ENCODE measurements at places on chromosomes 16 and 17.
A peak's percentile ranks its signal among the peaks of the same experiment; 100 is the strongest.

GRCh38 chr16:66572356-66572755 lies 6.1 kb downstream of the CMTM1 start:
- no peak for DNase-seq

- no peak for DNase-seq
Measured at GRCh38 chr17:56471696-56472095, 121.8 kb upstream of the NOG start.

GRCh38 chr17:78174870-78175642 lies 6.7 kb downstream of the SYNGR2 start:
- no peak for DNase-seq

- DNase-seq, result no peak
Measured at GRCh38 chr16:80006241-80007215, 406.0 kb upstream of the MAF start.

DNA sequence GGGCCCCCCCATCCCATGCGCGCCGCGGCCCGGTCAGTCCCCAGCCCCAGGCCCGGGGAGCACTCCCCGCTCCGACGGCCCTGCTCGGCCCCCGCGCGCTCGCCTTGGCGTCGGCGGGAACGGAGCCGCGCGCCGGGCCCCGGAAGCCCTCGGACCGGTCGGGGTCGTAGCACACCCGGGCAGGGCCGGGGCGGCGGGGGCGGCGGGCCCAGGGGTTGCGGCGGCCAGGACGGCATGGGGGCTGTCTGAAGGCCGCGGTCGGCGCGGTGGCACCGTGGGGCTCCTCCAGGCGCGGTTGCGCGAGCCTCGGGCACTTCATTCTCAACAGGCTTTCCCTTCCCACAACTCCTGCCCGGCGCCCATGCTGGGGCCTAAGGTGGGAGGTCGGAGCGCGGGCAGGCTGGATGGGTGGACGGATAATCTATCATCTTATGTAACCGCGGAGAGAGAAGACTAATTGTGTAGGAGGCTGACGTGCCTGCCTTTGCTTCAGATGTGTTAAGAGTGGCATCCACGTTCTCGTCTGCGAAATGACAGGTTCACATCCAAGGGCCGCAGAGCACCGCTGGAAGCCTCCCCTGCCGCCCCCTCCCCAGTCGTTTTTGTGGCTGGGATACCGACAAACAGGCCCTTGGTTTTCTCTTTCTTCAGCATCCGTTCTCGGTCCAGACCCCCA lies 708 bp downstream of the BAIAP2 start:
- no peak for DNase-seq

DNA sequence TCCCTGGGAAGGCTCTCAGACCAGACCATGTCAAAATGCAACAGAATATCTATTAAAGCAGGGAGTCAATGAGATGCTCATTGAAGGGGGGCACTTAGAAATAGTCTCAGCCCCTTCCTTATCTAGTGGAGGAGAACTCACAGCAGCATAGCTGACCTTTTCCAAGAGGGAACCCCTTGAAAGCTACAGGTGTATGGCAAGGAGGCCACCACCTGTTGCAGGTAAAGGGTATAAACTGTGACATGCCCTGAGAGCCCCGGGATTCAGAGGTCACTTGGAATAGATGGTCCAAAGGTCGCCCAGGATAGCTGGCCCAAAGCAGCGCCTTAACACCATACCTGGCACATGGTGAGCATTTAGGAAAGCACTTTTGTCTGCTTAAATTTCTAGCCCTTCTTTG lies 120.2 kb upstream of the RPL38 start:
- no peak for DNase-seq

DNA sequence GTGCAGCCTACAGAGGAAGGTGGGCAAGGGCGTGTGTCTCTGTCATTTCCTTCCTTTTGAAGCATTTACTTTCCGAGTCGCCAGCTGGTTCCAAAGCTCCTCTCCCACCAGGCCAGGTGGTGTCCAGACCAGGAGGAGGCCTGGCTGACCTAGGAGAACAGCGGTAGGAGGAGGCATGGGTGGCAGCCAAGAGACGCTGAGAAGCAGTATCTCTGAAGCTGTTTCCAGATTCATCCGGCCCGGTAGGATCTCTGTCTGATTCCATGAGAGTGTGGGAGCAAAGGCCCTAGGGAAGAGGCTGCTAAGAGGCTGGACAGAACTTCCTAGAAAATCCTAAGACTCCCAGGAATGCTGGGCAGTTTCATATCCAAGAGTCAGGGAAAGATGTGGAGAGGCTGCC lies 20.3 kb downstream of the MEOX1 start:
- DNase-seq, result no peak

DNA sequence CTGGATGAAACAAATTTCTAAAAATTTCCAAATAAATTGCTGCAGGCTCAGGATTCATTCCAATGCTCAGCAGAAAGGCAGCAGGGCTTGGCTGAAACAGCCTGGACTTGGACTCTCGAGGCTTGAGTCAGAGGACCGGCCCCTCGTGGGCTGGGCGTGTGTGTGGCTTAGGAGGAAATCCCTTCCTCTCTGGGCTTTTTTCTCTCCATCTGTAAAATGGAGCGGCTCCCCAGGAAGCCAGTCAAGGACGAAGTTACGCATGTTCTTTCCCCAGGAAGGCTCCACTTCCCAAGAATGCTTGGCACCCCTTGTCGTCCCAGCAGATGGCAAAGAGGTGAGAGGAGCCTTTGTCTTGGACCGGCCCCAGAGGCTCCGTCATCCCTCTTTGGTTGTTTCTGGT lies 13.5 kb downstream of the SLC46A1 start:
- no peak for DNase-seq

- DNase-seq, result no peak
Measured at GRCh38 chr16:86353148-86353547, 157.2 kb upstream of the FOXF1 start.

GRCh38 chr16:66120656-66121055 lies 245.8 kb upstream of the CDH5 start:
- DNase-seq, result no peak

DNA sequence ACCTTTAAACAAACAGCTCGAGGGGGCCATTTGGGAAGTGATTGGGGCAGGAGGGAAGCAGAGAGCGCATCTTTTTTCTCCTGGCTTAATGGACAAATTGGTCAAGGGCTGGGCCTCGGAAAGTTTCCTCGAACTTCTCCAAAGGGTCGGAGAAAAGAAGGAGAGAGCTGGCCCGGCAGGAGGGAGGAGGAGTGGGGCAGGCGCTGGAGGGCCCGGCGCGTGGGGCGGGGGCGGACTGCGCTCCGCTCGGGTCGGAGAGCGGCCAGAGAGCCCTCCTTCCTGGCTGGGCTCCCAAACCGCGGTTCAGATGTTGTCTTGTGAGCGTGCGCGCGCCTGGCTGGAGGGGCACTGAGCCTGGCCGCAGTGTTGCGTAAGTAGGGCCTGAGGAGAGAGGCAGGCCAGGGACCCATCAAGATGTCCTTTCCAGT lies 1.2 kb downstream of the MMP2 start:
- no peak for DNase-seq

DNA sequence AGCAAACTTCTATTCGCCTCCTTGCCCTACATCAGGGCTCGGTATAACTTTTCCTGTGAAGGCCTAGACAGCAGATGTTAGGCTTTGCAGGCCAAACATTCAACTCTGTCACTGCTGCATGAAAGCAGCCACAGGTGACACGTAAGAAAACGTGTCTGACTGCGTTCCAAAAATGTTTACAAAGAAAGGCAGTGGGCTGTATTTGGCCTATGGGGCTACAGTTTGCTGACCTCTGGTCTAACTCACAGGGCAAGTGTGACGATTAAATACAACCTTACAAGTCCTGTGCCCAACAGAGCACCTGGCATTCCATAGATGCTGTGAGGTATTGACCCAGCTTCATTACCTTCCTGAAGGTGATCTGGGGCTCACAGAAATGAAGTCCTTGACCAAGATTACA lies 79.4 kb downstream of the USP31 start:
- DNase-seq, result no peak

GRCh38 chr16:31143011-31143693 lies 6.7 kb downstream of the PRSS36 start:
- no peak for DNase-seq

GRCh38 chr16:1082952-1083675 lies 10.6 kb downstream of the SSTR5 start:
- no peak for DNase-seq

- DNase-seq, result no peak
Measured at GRCh38 chr17:48441231-48441711, 11.3 kb upstream of the SKAP1 start.

DNA sequence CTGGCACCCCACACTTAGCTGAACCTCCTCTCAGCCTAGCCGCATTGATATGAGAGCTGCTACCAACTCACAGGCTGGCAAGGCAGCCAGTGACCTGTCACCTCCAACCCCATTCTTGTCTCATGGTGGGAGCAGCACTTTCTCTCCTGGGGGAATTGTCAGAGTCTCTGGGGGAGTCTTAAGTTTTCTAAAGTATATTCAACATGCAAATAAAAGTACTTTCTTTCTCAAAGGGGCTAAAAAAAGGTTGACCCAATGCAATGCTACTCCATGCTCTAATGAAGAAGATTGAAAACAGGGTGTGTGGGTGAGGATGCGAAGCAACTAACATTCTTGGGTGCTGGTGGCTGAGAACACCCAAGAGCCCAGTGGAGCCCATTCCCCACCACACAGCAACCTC lies 53.1 kb upstream of the SREBF1 start:
- no peak for DNase-seq

GRCh38 chr17:30600830-30601494 lies 123.8 kb downstream of the GOSR1 start:
- peak; percentile 10 for DNase-seq

- DNase-seq, result no peak
Measured at GRCh38 chr16:69921127-69921526, 30.0 kb upstream of the CLEC18A start.

DNA sequence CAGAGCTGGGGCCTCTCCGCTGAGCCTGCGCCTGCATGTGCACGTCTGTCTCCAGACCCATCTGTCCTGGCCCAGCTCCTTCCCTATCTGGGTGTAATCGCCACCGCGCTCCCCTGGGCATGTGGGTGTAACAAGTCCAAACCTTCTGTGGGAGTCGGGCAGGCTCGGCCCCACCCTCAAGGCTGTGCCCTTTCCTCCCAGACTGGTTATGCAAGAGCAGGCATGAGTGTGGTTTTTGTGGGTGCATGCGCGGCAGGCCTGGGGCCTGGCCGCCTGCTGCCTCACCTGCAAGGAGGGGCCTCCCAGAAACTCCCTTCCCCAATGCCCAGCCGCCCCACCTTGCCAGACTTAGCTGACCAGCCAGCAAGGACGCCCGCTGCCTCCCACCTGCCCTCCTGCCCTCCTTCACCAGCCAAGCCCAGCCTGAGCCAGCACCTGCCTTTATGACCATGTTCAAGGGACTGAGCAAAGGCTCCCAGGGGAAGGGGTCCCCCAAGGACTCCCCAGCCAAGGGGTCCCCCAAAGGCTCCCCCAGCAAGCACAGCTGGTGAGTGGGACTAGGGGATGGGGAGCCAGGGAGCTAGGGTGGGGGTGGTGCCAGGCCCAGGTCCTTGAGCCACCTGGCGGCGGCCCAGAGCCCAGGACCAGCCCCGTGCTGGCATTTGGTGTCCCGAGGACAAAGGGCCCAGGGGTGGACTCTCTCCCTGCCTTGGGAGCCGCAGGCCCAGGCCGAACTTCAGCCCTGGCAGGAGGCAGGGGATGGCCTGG lies at the start of gene EVPLL:
Gene EVPLL (plus strand): TSS at position 342 of the 768 bp plus-strand sequence. CDS start 3,160 bp downstream, outside the sequence.
- DNase-seq, result no peak

DNA sequence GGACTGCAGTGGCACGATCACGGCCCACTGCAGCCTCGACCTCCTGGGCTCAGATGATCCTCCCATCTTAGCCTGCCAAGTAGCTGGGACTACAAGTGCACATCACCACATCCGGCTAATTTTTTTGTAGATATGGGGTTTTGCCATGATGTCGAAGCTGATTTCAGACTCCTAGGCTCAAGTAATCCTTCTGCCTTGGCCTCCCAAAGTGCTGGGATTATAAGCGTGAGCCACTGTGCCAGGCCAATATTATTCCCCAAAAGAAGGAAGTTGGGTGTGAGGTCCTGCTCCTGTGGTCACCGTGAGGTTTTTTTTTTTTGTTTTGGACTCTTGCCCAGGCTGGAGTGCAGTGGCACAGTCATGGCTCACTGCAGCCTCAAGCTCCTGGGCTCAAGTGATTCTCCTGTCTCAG lies 1.5 kb downstream of the AMZ2 start:
- no peak for DNase-seq

DNA sequence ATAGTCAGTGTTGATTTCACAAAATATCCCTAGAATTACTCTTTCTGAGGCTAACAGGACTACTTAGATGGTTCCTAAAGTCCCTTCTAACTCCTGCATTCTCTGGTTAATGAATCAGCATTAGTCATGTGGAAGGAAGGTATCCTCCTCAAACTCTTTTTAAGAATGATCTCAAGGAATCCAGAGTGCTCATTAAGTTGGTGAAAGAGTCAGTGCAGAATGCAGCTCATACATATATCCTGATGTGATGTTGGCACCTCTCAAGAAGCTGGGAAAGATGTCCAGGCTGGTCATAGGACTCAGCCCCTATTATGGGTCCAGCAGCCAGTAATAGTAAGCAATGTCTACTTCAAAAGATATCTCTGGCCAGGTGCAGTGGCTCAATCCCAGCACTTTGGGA lies 65.5 kb downstream of the PIGL start:
- no peak for DNase-seq

GRCh38 chr17:9431620-9432019 lies 144.0 kb downstream of the STX8 start:
- no peak for DNase-seq

DNA sequence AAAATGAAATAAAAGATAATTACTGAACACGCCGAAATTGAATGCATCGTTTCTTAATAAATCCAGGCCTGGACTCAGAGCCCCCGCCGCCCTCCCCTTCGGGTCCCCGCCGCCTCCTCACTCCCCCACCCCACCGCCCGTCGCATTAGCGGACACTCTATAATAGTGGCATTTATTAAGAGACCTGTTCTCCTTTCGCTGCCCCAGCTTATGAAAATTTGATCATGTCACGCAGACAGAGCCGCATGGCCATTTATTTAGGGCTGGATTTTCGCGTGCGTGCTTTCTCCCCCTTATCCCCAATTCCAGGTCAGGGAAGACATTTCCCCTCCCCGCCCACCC lies 6.3 kb upstream of the HOXB2 start:
- no peak for DNase-seq

GRCh38 chr17:3004925-3005324 lies 58.5 kb downstream of the OR1D5 start:
- no peak for DNase-seq

GRCh38 chr16:15676506-15676905 lies 26.5 kb downstream of the NDE1 start:
- no peak for DNase-seq

GRCh38 chr17:55897301-55897700 lies 146.4 kb downstream of the PCTP start:
- no peak for DNase-seq

GRCh38 chr17:35578929-35579432 lies 610 bp upstream of the PEX12 start:
- no peak for DNase-seq

Data from activated effector memory CD4-positive, alpha-beta T cell treated with Interleukin-2 at 50 U/mL for 16 hours (primary cell).